ENCODE measurements at places on chromosomes 5 and 9. TPM values are rescaled to one million over a fixed set of nuclear protein-coding genes. Genes with fewer than 3 reads are reported as not detected.

Gene TMEM8B
- 1.7 TPM for total RNA-seq

Gene SIMC1
- 31.8 TPM for total RNA-seq

Gene PIK3R1
- 71.2 TPM for total RNA-seq

Gene PCA3
- total RNA-seq: not detected

Gene ANKRD34B
- total RNA-seq: not detected

Gene PCDHA2
- not detected for total RNA-seq

Gene ZDHHC11B
- 0.09 TPM for total RNA-seq

Gene TMC1
- not detected for total RNA-seq

Gene LRRC26
- total RNA-seq: not detected

Gene PCDHA4
- not detected for total RNA-seq

Gene UNC13B
- total RNA-seq: 0.84 TPM

Gene GFI1B
- total RNA-seq: not detected

Gene ZCCHC9
- 33.9 TPM for total RNA-seq

Gene PNPLA7
- total RNA-seq: 3.0 TPM

Gene PCDHGA3
- total RNA-seq: 0.23 TPM

Gene SMIM33
- 0.59 TPM for total RNA-seq

Gene BDP1
- 32.9 TPM for total RNA-seq

Gene ATOX1
- total RNA-seq: 56.5 TPM

Gene CDO1
- 0.09 TPM for total RNA-seq

Gene RASGEF1C
- total RNA-seq: not detected

Gene OR13C8
- total RNA-seq: not detected

Gene NFX1
- 44.0 TPM for total RNA-seq

Gene SPRY4
- 0.23 TPM for total RNA-seq

Gene SCGB3A2
- not detected for total RNA-seq

Gene SIT1
- total RNA-seq: 205 TPM

Gene UBAP1
- 31.2 TPM for total RNA-seq

Gene DNM1
- total RNA-seq: 0.32 TPM

Gene APBB3
- 22.4 TPM for total RNA-seq

Gene PCDHAC1
- total RNA-seq: not detected

Gene CTXN3
- not detected for total RNA-seq

Gene ARL14EPL
- total RNA-seq: not detected

Gene ZNF354B
- 15.2 TPM for total RNA-seq

Gene TLR4
- 0.11 TPM for total RNA-seq

Gene ADRB2
- total RNA-seq: 0.34 TPM

Gene POU5F2
- total RNA-seq: 1.7 TPM

Gene SH3TC2
- total RNA-seq: not detected

Gene ITGA1
- total RNA-seq: 4.6 TPM
